ENCODE measurements at places on chromosomes 6 and 20.

GRCh38 chr6:132698608-132699007 lies 15.2 kb downstream of the VNN1 start:
- no peak for DNase-seq

DNA sequence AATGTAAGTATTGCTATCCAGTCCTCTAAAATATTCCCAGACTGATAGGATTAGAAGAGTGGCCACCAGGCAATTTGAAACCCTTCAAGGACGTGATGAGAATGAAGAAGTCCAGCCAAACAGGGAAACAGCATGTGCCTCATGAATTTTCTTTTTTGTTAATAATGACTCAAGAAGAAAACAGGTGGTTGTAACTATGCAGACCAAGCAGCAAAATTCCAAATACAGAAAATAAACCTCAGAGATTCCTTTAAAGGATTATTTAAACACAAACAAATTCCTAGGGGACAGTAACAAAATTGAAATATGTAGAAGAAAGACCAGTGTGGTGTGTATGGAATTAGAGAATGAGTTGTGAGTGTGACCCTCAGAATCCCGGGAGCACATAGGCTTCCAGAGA lies 239.2 kb downstream of the KCNQ5 start:
- peak; percentile 4 for DNase-seq

- peak; percentile 19 for DNase-seq
These were observed 66.1 kb upstream of the NOX3 start for GRCh38 chr6:155521719-155522118.

DNA sequence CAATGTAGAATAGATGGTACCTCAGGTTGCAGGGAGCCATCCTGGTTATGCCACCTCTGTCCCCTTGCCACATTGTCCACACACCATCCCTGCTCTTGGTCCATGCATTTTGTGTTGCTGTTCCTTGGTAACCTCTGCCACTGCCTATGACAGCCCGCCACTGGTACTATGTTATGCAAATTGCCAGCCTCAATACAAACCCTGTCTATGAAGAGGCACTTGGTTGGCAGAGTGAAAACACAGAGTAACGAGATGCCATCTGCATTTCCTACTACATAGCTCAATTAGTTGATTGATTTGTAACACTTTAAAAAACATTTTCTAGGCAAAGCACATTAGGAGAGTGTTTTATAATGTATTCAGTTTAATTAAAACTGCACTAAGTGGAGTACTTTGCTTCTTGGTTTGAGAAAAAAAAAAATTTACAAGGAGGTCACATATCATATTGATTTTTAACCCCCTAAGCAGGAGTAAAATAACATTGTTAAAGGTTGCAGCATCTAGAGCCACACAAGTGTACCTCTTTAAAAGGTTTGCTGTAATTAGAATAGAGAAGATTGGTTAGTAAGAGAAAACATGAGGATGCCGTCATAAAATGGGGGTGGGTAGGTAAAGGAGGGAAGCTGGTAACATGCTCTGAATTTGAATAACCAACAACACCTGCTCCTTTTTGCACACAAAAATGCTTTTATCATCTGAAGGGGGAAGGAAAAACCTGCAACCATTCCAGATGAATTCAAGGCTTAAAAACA lies 817.1 kb downstream of the KIF16B start:
- no peak for DNase-seq

GRCh38 chr6:159431750-159432149 lies 261.3 kb downstream of the SOD2 start:
- no peak for DNase-seq

GRCh38 chr6:15389765-15390723 lies 144.2 kb downstream of the JARID2 start:
- peak; percentile 57 for DNase-seq

DNA sequence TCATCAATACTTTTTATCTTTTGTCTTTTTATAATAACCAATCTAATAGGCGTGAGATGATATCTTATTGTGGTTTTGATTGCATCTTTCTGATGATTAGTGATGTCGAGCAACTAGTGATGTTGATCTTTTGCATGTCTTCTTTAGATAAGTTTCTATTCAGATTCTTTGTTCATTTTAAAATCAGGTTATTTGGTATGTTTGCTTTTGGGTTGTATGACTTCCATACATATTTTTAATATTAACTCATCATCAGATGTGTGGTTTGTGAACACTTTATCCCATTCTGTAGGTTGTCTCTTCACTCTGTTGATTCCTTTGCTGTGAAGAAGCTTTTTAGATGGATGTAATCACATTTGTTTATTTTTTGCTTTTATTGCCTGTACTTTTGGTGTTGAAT lies 295.8 kb downstream of the BCKDHB start:
- DNase-seq: no peak

All from suppressor macrophage treated with lipopolysaccharide for 4 hours (primary cell).